Panc1 (cell line): ENCODE measurements at places on chromosomes 6 and 20. TPM values are rescaled to one million over a fixed set of nuclear protein-coding genes. Genes with fewer than 3 reads are reported as not detected.

- no peak overlapping the region for H3K27ac ChIP-seq
- H3K36me3 ChIP-seq, result no peaks in the 10 kb centered on the region
- H3K4me1 ChIP-seq, result no peaks in the 10 kb centered on the region
- peaks cover 27% of the 10 kb centered on the region for H3K27me3 ChIP-seq
These were observed 27.4 kb downstream of the SLC22A16 start for GRCh38 chr6:110448846-110449540.

- no peak overlapping the region for H3K4me3 ChIP-seq
- DNase-seq, result no peak
- no peaks in the 10 kb centered on the region for H3K36me3 ChIP-seq
- no peak overlapping the region for H3K27ac ChIP-seq
- no peaks in the 10 kb centered on the region for H3K27me3 ChIP-seq
These were observed 9.3 kb upstream of the NEDD9 start for GRCh38 chr6:11241793-11242201.

GRCh38 chr20:17823409-17824144 lies 123.8 kb downstream of the BANF2 start:
- no peaks in the 10 kb centered on the region for H3K27me3 ChIP-seq
- no peaks in the 10 kb centered on the region for H3K36me3 ChIP-seq
- H3K4me1 ChIP-seq, result no peaks in the 10 kb centered on the region

DNA sequence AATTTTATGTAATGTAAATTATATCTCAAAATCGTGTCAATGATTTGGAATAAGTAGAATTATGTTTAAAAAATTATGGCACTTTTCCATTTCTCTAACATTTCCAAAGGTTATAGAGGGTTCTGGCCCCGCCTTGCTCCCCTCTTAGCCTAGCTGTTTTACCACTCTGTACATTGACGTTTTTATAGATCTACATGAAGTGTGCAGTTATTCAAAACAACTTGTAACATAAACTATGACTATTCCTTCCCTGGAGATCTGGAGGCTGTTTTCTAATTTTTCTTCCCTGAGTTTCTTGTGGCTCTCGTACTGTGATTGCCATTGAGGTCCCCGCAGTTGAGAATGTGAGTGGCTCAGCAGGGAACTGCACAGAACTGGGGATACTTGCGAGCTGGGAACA lies 48.4 kb downstream of the IYD start:
- H3K4me1 ChIP-seq, result peaks cover 8% of the 10 kb centered on the region; the same call in 1 of the 2 replicates
- no peaks in the 10 kb centered on the region for H3K27me3 ChIP-seq
- peak overlapping the region; percentile 20; the same call in 1 of the 2 replicates for H3K27ac ChIP-seq

RNF217 gene
- total RNA-seq, result 37.7 TPM

CEP85L gene
- 6.7 TPM for total RNA-seq

NT5E gene
- total RNA-seq, result 58.4 TPM
